ENCODE measurements at places on chromosomes 6 and 20.
A peak's percentile ranks its signal among the peaks of the same experiment; 100 is the strongest.

- peak; percentile 14 for DNase-seq
Observed at GRCh38 chr6:37741757-37742400, 44.2 kb upstream of the MDGA1 start.

DNA sequence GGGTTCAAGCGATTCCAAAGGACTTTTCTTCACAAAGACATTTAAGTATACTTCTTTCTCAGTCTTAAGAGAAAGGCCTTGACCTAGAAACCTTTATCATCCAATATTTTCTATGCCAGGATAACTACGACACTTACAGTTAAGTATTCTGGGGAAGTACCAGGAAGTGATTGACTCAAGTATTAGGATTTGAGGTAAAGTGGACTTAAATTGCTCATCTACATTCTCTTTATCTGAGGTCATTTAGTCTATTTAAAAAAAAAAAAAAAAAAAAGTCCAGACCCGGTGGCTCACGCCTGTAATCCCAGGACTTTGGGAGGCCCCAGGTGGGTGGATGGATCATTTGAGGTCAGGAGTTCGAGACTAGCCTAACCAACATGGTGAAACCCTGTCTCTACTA is 114.7 kb downstream of the ZFAND3 start:
- DNase-seq, result peak; percentile 28

- no peak for DNase-seq
Observed at GRCh38 chr20:19451231-19451922, 238.9 kb downstream of the SLC24A3 start.

- no peak for DNase-seq
Observed at GRCh38 chr6:121516331-121516730, 80.9 kb downstream of the GJA1 start.

DNA sequence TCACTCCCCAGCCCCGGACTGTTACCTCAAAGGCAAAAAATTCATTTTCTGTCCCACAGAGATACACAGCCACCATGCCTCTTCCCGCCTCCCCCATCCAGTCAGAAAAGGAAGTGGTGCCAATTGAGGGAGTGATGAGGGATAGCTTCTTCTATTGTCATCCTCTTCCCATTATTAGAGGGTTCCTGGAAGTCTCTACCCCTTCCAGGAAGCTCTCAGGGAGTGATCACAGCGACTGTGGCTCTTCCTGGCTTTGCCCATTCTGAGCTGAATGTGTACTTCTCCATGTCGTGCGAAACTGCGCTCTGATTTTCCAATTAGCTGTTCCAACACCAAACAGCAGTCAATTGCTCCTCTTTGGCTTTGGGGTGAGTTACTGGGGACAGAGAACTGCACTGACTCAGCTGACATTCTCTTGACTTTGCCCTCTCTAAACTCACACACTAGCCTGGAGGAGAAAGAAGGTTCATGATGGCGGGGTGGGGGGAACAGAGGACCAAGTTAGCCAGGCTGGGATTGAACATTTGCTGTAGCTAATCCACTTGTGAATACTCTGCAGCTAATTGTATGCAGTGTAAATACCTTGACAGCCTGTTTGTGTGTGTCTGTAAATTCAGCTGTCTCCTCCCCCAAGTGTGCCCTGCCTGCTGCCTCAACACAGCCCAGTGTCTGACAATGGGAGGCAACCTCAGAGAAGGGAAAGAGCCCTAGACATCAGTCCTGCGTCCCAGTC is 2.4 kb upstream of the MDGA1 start:
- DNase-seq, result no peak

DNA sequence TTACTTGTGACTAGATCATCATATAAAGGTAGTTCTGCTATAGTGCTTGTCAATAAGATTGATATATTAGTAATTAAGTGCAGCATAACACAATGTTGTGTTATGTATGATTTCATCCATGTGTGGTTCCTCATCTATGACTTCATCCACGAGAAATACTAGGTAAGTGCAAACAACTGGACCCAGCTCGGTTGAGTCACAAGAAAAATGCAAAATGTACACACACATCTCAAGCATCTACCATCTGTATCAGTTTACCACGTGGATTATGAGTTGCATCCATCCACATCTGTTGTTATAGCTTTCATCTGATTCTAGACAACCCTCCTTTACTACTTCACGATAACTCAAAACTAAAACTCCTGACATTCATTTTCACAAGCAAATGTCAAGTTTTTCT is 517.0 kb upstream of the CITED2 start:
- DNase-seq, result peak; percentile 76
